Left renal pelvis (tissue), 4 donors: ENCODE measurements at places on chromosomes 1 and 21. TPM values are rescaled to one million over a fixed set of nuclear protein-coding genes. Genes with fewer than 3 reads are reported as not detected.

DNA sequence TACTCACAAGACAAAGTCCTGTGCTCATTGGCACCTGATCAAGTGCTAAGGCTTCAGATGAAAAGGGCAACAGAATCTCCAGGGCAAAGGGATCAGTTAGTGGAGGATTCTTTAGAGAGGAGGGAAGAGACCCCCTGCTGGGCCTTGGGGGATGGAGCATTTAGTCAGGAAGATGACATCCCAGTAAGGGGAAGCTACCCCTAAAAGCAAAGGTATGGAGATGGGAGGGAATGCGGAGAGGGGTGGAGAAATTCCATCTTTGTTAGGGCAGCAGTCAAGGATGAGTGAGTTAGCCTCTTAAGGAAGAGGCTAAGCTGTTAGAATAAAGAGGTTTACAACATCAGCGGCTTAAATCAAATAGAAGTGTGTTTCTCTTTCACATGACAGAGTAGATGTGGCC, 67.4 kb downstream of the ST6GALNAC3 start:
- no peak for DNase-seq

ANKRD35 gene
- polyA plus RNA-seq, result 2.3 TPM

TSSK3 gene
- 1.7 TPM for polyA plus RNA-seq

DNA sequence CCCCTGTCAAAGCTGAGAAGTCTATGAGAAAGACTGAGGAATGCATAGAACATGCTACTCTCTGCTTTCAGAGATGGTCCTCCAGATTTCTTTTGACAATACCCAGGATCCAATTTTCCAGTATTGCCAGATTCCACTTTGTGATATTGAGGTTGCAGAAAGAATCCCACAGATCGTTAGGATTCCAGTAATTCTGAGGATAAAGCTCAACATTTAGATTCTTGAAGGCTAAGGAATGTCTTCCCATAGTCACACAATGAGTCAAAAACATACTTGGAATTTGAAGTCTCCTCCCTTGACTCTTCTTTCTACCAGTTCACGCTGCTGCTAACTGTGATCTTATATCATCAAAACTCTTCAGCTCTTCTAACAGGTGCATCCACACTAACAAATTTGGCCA, 57.1 kb downstream of the TNFSF18 start:
- DNase-seq, result no peak

DNA sequence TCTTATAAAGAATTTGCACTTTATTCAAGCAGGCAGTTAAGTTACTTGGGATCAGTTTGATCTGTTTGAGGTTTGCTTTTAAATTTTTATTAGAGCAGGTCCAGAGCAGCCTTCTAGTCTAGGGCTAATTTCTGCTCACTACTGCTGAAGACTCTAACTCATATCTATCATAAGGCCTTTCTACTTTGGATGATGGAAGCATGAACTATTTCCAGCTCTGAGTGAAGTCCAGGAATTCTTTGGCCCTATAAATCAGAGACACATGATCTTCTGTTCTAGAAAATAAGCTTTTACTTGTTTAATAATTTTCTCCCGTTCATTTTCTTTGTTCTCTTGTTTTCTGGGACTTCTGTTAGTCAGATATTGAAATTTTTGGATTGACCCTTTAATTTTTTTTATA, 14.7 kb downstream of the NIBAN1 start:
- no peak for DNase-seq

DNA sequence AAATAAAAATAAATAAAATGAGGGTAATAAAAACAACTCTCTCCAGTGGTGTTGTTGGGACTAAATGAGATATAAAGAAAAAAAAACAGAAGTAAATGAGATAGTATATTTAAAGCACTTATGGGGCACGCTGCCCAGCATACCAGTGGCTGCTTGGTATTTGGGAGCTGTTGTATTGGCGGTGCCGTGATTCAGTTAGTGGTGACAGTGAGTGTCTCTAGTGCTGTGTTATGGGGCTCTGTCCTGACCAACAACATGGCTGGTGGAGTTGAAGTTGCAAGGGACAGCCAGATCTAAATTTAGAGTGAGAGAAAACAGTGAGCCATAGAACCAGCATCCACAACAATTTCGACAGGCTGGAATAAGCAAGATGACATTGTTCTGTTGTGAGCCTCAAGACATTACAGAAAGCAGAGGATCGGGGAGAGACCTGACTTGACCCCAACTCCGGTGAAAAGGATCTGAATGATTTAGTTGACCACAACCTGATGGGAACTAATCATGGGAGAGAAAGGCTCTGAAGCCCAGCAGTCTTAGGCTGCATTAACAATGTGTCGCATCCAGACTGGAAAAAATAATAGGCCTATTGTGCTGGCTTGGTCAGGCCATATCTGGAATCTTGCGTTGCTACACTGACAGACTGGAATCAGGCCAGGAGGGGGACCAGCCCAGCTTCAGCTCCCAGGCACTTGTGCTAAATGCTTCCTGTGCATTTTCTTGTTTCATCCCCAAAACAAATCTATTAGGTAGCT, 2.4 kb upstream of the MFSD2A start:
- no peak for DNase-seq

DNA sequence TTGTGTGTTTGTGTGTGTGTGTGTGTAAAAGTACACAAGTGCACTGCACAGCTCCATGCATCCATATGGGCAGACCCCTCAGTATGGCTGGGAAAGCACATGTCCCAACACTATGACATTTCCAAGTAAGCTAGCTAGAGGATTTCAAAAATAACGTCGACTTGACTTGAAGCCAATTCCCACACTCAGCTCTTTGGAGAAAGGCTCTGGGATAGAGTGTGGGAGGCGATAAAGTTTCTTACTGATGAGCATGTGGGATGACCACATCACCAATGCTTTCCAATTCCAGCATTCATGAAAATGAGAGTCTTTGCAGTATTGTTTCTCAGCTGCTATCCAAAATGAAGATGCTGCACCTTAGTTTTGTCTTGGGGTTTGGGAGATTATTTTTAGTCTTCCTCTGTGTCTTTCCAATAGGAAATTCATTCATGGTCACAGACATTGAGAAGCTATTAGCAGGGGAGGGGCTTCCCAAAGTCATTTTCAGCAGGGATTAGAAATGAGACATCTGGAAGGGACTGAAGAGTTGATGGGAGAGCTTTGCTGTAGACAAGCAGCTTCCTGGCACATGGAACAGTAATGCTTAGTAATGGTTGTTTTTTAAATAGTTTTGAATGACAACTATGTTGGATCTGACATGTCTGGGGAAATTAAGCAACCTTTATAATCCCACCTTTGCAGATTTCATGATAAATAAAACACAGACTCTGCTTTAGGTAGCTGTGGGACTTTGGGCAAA, 143.5 kb downstream of the ASTN1 start:
- no peak for DNase-seq

DNA sequence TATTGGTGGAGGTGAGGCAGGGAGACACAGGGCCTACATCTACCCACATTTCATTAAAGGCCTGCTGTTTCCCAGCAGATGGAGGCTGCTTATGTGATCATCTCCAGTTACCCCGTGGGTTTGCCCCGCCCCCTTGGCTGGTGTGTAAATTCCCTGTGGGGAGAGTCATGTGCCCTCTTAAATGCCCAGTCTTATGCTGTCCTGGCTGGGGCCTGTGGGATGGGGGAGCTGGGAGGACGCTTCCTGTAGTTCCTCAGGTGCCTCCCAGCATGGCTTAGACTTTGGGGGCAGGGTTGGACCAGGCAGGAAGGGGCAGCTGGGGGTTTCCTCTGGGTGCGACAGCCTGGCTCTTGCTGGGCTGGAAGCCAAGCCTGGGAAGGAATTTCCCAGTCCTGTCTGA, 15.5 kb upstream of the CITED4 start:
- no peak for DNase-seq

DNA sequence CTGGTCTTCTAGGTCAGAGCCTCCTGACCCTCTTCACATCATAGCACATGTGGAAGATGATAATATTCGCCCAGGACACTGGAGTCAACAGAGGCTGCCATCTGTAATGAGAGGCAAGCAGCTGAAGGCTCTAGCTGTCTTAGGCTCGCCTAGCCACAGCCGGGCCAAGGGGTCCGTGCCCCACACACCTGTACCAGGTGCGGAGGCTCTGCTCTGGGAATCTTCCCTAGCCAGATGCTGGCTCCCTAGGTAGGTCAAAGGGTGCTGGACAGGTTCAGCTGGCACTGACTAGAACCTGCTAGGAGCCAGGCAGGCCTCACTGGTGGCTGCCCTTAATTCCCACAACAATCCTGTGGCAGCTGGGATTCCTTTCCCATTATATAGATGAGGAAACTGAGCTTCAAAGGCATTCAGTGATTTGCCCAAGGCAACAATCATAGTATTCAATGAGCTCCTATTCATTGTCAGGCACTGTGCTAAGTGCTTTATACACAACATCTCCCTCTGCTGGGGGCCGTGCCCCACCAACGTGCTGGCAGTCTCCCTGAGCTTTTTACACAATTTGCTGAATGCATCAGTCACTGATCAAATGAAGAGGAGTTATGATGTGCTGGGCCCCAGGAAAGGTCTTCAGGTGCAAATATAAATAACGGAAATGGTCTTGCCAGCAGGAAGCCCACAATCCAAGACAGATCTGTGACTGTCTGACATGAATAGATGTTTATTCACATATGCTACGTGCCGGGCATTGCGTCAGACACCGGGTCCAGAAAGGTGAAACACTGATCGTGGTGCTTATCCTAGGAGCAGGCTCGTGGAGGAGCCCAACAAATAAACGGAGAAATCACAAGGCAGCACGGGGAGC, 58.0 kb downstream of the DDX20 start:
- no peak for DNase-seq

DNA sequence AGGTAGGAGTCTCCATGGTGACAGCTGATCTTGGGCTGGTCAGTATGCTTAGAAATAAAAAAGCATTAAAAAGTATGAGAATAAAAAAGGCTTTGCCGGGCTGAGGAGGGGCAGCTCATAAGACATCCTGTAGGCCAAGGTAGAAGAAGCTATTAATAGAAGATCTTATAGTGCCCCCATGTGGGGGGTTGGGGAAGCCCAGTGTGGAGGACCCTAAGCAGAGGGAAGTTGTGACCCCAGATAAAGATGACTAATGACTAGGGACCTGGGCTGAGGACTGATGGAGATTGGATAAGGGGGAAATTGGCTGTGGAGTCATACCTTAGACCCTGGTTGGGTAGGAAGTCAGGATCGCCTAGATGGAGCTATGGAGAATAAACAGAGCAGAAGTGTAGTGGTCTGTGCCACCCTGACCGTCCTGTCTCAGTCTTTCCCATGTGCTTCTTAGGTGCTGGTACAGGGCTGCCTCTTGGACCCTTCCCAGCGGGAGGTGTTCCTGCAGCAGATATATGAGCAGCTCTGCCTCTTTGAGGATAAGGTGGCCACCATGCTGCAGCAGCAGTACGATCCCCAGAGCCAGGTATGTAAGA, 25.0 kb downstream of the SZT2 start:
- DNase-seq, result no peak

OR1C1 gene
- polyA plus RNA-seq, result not detected

GRCh38 chr1:14495996-14496395, 102.5 kb upstream of the KAZN start:
- DNase-seq, result no peak

C1orf94 gene
- polyA plus RNA-seq, result not detected

DNA sequence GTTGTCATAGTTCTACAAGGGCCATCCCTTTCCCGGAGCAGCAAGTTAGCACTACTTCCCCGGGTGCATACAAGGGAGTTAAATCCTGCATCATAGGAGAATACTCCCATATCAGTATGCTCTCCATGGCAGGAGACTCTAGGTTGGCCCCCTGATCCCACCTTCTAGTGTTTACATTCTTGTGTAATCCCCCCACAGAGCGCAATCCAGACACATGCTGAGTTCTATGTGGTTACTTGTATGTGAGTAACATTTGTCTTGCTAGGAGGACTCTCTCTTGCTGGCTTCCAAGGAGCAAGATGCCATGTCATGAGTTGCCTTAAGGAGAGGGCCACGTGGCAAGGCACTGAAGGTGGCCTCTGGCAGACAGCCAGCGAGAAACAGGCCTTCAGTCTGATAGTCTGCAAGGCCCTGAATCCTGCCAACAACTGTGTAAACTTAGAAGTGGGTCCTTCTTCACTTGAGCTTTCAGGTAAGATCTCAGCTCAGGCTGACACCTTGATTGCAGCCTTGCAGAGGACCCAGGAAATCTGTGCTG, 155.3 kb downstream of the CDC7 start:
- DNase-seq, result no peak

DNA sequence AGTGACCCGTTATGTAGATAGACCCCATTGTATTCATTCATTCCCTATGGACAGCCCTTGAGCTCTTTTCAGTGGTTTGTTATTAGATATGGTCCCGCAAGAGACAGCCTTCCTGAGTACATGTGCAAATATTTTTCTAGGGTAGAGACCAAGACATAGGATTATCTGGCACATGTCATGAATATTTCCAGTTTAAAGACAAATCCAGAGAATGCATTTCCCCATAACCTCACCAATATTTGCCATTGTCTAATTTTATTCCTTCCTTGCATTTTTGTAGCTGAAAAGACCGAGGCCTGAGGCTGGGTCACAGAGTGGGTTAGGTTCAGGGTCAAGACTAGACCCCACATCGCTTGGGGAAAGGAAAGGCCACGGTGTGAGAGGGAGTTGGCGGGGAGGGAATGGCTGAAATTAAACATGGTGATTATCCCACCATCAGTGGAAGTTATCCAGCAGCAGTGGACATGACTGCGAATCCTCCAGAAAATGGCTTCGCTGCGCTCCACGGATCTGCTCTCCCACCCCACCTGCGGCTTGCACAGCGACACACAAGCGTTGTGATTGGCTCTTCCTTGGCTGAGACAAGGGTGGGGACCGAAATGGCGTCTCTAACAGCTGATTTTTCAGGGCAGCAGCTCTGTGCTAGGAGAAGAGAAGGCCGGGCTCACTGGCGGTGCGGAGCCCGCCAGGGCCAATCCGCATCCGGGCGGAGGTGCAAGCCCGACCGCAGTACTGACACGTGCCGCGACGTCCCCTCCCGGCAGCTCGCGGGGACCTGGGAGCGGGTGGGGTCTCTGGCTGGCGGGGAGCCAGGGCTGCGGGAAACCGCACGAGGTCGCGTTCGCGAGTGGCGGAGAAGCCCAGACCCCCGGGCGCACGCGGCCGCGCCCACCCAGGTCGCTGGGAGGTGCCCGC, 16.1 kb upstream of the STMN1 start:
- DNase-seq, result no peak

DNA sequence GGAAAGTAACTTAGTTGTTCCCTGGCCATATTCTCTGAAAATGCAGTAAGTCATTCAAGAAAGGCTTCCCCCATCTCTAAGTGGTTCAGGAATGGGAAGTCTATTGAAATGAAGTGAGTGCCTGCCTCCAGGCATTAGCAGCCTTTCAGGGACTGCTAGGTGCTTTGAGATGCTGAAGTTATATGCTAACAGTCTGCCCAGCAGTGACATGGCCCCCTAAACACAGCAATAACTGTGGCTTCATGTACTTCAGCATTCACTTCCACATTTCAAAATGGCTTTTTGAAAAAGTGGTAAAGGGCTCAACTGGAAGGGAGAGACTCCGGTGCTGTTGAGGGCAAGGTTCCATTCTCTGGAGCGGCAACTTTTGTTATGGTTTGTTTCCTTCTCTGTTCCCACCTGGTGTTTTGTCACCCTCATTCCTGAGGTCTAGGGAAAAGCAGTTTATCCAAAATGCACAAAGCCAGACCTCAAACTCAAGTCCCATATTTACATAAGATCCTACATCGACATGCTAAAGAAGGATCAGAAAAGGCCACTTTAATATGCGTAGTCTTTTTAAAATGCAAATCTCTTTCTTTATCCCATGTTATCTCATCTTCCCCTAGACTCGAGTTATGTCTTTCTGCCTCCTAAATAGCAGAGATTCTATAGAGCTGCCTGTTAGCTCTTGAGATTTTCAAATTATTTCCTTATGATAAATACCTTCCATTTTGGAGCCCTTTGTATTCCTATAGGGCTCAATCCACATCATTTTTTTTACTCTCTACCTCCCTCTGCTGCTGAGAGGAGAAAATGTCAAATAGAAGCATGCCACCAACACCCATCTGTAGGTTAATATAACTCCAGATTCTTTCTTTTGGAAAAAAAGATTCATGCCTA, 34.2 kb upstream of the LRRC8C start:
- peak; percentile 8 for DNase-seq

KIF17 gene
- polyA plus RNA-seq, result 2.6 TPM

CA6 gene
- not detected for polyA plus RNA-seq

NKAIN1 gene
- polyA plus RNA-seq, result 3.7 TPM
